Stimulated activated CD8-positive, alpha-beta memory T cell treated with anti-CD3 and anti-CD28 coated beads, Interleukin-2, amount 100 ng/mL, for 1 hour (primary cell): ENCODE measurements at places on chromosomes 1 and 21.

GRCh38 chr1:100622037-100622436 lies 84.1 kb downstream of the GPR88 start:
- no peak for DNase-seq

- DNase-seq = no peak
Observed at GRCh38 chr1:53728702-53729455, 10.1 kb downstream of the GLIS1 start.

DNA sequence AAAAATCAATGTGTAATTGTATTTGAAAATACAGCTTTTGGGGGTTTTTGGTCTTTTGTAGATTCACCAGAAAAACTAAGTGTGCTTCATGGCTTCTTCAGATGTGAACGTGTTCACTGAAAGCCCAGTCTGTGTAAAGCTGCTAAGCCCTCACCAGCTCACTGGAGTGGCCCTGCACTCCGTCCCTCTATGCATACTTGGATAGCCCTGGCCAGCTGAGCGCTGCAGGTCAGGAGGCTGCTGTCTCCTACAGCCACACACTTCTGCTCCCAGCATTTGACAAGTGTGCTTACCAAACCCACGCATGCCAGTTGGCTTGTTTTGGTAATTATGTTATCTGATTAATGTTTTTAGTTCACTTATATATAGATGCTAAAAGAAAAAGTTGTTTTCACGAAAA lies 163.5 kb downstream of the TLR5 start:
- no peak for DNase-seq

DNA sequence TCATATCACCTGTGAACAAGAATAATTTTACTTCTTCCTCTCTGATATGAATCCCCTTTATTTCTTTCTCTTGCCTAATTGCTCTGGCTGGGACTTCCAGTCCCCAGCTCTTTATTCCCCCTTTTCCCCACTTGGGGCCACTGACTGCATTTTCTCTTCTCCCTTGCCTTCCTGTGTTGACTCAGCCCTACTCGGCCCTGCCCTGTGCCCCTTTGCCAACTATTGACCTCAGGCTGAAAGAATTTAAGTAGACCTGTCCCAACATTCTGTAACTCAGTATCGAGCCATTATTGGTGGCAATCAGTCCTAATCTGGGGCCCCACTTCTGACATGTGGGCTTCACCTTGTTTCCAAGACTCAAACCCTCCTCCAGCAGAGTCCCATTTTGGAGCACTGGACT lies 60.6 kb upstream of the STUM start:
- no peak for DNase-seq

DNA sequence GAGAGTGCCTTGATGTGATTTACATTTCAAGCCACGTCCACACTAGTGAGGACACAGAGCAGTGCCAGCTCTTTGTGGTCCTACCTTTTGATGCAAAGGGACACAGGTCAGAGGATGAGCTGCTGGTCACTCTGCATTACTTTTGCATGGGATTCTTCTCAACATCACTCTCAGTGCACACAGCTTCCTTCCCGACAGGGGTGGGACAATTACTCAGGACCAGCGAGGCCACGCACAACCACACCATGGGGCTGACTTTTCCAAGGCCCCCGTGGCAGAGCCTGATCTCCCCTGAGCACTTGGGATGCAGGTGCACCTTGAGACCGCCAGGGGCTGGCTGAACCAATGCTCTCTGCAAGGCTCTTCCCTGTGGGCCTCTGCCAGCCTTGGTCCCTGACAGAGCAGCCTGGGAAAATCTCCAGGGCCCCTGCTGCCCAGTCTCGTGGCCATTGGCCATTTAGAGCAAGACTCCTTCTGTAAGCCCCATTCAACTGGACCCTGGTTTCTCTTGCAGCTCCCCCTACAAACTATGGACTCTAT lies 13.2 kb upstream of the PRAMEF12 start:
- no peak for DNase-seq

DNA sequence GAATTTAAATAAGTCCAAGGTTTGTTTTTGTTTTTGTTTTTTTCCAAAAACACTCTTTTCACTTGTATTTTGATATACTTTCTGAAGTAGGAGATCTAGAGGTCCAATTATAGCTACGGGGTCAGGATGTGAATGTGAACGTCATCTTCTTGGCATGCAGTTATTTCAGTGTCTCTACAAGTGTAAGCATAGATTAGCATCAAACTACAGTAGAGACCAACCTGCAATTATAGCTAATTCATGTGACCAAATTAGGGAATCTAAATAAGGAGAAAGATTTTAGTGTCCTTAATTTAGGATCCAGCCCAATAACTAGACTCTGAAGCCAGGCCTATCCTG lies 107.3 kb upstream of the PALMD start:
- no peak for DNase-seq

GRCh38 chr1:235259133-235259778 lies 68.7 kb downstream of the ARID4B start:
- DNase-seq = no peak

GRCh38 chr1:245092638-245092976 lies 62.2 kb upstream of the KIF26B start:
- DNase-seq = no peak

DNA sequence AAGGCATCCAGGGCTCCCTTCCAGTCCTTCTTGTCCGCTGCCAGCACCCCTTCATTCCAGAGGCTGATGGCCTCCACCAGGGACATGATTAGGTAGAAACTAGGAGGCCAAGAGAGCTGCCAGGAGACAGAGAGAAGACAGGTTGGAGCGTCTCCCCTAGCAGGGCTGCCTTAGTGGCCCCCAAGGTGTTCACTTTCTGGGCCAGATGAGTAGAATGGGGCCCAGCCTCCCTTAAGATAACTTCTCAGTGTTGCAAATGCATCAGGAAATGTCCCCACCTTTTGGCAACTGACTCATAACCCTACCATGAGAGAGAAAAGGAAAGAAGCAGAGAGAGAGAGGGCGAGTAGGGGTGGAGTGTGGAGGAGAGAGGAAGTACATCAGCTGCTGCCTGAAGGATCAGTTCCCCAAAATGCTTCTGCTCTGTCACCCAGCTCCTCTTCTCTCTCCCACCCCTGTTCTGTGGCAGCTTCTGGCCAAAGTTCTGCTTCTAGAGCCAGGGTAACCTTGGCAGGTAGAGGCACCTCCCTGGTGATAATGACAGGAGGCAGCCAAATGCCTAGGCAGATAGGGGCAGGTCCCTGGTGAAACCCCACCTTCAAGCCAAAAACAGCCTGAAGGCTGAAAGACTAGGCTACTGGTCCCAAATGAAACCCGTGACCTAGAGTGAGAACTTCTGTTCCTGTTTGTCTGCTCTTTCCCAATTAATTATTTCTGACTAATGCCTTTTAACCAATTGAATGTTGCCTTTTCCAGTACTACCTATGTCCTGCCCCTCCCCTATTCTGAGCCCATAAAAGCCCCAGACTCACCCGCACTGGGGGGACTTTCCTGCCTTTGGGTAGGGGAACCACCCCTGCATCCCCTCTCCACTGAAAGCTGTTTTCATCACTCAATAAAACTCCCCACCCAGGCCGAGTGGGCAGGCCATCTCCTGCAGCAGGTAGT lies at the start of gene NCF2:
Gene NCF2, minus strand, starts transcription at position 216 of the 948 bp plus-strand sequence. Its CDS starts 130 bp downstream, at position 86.
- no peak for DNase-seq

- no peak for DNase-seq
Observed at GRCh38 chr1:24911651-24912155, 18.4 kb downstream of the RUNX3 start.

- DNase-seq = no peak
Observed at GRCh38 chr1:105585791-105586190, 1470.7 kb upstream of the PRMT6 start.

DNA sequence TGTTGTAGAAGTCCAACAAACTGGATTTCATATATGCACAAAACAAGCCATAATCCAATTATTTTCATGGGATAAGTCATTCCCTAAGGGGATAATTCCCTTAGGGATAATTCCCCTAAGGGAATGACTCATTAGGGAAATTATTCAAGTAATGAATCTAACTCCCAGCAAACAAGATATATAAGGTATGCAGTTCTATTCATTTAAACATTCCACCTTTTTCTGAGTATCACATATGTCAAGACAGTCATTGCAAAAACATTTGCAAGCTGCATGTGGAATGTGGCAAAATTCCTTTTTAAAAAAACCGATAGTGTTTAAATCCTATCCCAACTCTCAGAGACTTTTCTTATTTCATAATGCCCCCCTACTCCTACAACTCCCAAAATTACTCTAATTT lies 131.2 kb downstream of the AKT3 start:
- no peak for DNase-seq

- no peak for DNase-seq
Observed at GRCh38 chr1:5198328-5198727, 543.9 kb downstream of the AJAP1 start.

- DNase-seq = peak; percentile 9
Observed at GRCh38 chr1:119613769-119614720, 34.0 kb downstream of the ZNF697 start.

DNA sequence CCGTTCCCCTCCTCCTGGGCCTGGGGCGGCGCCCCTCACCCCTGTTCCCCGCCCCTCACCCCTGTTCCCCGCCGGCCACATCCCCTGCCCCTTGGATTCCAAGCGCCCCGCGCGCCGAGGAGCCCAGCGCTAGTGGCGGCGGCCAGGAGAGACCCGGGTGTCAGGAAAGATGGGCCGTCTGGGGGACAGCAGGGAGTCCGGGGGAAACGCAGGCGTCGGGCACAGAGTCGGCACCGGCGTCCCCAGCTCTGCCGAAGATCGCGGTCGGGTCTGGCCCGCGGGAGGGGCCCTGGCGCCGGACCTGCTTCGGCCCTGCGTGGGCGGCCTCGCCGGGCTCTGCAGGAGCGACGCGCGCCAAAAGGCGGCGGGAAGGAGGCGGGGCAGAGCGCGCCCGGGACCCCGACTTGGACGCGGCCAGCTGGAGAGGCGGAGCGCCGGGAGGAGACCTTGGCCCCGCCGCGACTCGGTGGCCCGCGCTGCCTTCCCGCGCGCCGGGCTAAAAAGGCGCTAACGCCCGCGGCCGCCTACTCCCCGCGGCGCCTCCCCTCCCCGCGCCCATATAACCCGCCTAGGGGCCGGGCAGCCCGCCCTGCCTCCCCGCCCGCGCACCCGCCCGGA lies at the start of gene TP73:
Gene TP73, plus strand, starts transcription at position 587 of the 618 bp plus-strand sequence. CDS start 29,850 bp downstream, outside the sequence.
- DNase-seq = no peak

GRCh38 chr1:112817555-112818373 lies 102.6 kb upstream of the PPM1J start:
- DNase-seq = no peak

DNA sequence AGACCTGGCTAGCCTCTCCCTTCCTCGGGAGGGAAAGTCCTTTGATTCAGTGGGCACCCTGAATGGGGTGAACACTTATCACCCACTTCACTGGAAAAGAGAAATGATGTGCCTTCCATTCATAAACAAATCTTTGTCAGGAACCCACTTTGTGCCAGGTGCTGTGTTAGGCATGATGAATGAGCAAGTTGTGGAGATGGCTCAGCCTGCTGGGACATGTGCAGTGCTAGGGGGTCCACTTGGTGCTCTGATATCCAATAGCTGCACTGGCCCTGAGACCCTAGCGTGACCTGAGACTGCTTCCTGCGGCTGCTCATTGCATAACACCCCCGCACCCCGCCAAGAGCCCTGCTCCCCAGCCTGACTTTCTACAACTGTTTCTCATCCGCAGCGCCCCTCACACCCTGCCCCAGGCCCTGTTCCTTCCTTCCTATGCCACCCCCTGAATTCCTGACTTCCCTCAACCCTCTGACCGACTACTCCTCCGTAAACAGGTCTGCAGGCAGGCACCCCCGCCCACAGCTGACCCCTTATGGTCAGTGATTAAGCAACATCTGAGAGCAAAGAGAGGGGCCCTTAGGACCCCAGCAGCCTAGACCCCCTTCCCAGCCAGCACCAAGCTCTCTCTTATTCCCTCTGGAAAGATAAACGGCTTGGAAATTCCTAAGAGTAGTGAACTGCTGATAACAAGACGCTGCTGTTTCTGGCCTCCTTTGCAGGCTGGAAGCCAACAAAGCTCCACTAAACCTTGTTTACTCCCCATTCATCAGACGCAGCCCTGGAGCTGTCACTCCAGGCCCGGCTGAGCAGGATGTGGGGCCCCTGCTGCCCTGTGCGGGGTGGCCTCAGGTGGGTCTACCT lies 12.9 kb downstream of the CSRP1 start:
- DNase-seq = no peak

DNA sequence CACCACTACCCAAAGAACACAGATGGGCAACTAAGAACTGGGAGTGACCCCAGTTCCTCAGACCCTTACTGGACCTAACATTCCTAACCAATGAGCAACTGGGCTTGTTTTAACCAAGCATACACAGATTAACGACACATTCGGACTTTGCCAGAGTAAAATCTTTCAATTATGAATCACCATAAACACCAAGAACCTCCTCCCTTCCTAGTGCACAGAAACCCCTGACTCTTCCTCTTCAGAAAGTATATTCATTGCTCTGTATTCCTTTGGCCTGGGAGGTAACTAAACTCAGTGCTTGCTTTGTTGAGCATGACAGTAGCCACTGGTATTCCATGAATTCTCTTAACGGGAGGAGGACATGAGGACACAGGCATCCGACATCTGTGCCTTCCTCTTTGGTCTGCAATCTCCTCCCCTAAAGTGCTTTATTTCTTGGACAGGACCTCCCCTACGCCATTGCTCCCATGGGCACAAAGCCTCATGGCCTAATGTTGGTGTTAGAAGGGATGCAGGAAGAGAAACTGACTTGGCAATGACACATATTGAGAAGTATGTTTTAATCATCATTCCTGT lies 42.7 kb downstream of the SEC16B start:
- no peak for DNase-seq

- no peak for DNase-seq
Observed at GRCh38 chr1:236963920-236964319, 40.3 kb downstream of the MT1HL1 start.

DNA sequence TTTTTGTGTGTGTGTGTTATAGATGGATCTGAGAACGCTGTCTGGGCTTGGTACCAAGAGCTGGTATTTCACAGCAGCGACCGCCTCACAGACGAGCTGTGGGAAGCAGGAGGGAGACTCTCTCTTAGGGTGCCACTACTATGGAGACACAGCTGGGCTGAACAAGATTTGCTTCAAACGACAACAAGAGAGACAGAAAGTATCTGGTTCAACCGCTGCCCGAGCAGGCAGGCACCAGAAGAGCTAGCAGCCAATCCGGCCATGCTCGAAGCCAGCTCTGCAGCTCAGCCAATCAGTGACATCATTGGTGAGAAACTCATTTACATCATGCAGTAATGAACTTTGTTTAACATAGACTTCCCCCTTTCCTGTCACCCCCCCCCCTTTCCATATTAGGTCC lies 341.3 kb downstream of the USP25 start:
- DNase-seq = no peak

DNA sequence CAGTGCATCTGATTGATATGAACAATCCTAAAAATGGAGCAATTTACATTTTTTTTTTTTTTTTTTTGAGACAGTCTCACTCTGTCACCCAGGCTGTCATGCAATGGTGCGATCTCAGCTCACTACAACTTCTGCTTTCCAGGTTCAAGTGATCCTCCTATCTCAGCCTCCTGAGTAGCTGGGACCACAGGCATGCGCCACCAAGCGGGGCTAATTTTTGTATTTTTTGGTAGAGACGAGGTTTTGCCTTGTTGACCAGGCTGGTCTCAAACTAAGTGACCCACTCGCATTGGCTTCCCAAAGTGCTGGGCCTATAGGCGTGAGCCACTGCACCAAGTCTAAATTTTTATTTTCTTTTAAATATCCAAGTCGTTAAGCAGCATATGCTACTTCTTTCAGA lies 109.0 kb downstream of the FAF1 start:
- DNase-seq = no peak

GRCh38 chr1:172083191-172083590 lies 241.9 kb downstream of the DNM3 start:
- DNase-seq = no peak

GRCh38 chr1:163076446-163076845 lies 7.3 kb downstream of the RGS4 start:
- DNase-seq = no peak
